GM12892 (cell line): ENCODE measurements at places on chromosomes 2 and 18.

DNA sequence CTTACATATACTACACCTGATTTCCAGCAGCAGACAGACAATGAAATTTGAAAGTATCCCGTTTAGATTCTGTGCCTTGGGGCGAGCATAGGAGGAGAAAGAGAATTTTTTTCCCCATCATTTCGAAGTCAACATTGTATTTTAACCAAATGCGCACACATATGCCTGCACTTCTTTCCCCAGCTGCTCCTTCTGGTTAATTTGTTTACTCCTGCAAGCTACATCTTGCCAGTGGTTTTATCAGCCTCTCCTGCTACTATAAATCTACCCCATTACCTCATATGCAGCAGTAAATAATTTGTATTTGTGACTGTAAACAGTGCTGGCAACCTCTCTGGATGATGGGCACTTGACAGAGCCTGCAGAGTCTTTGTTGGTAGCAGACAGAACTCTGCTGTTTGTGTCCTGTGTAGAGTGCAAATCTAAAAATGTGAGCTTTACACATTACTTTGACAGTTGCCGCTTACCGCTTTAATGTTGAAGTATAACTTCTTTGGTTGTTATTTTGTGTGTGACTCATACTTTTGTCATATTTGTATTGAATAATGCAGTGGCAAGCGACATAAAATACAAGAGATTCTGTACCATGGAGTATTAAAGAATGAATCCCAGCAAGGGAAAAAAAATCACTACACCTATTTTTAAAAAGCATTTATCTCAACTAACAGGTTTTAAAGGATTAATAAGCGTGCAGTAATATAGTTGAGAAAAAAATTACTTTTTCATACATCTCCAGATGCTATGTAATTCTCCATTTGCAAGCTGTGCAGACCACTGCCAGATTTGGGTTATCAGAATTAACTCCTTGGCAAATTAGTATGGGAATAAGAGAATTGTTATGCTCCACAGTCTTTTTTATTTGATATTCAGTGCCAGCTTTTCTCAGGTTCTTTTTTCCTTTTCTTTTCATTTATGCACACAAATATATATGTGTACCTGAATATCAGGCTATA lies 536.8 kb downstream of the XIRP2 start:
- no peak for DNase-seq

DNA sequence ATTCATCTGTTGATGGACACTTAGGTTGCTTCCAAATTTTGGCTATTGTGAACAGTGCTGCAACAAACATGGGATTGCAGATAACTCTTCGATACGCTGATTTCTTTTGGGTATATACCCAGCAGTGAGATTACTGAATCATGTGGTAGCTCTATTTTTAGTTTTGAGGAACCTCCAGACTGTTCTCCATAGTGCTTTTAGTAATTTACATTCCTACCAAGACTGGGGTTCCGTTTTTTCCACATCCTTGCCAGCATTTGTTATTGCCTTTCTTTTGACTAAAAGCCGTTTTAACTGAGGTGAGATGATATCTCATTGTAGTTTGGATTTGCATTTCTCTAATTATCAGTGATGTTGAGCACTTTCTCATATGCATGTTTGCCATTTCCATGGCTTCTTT lies 200.3 kb downstream of the MBD5 start:
- DNase-seq = no peak

- no peak for DNase-seq
Observed at GRCh38 chr18:25459814-25460213, 107.8 kb upstream of the ZNF521 start.

DNA sequence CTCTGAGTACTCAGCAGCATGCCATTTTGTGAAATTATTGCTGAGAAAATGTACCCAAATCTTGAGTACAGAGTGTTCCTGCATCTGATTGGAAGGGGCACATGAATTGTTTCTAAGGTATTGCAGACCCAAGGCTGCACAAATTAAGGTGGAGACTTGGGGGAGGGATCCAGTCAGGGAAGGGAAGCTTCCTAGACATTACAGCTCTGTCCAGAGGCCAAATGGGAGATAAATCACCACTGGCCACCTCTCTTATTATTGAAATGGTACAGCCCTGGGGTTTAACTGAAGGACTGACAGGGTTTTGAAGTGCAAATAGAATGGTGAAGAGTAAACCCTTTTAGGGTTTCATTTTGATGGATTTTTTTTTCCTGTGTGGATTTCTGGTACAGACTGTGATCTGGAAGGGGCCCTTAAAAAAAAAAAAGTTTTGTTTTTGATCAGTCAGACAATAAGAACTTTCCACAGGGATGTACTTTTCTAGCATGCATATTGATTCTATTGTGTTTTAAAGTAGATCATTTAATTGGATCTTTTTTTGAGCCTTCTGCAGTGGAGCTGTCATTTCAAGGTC lies 119.4 kb downstream of the GREB1L start:
- DNase-seq = no peak

GRCh38 chr2:178110681-178111080 lies 1.6 kb upstream of the RBM45 start:
- no peak for DNase-seq

DNA sequence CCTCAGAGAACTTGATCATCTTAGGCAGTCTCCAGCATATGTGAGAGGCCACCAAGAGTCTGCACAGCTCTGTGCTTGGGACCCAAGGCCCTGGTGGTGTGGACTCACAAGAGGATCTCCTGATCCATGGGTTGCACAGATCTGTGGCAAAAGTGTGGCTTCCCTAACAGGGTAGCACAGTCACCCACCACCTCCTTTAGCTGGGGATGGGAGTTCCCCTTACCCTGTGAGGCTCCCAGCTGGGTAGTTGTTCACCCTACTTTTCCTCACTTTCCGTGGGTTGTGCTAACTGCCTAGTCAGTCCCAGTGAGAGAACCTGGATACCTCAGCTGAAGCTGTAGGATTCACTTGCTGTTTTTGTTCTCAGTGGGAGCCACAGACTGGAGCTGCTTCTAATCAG lies 123.7 kb downstream of the FTCDNL1 start:
- DNase-seq = no peak

DNA sequence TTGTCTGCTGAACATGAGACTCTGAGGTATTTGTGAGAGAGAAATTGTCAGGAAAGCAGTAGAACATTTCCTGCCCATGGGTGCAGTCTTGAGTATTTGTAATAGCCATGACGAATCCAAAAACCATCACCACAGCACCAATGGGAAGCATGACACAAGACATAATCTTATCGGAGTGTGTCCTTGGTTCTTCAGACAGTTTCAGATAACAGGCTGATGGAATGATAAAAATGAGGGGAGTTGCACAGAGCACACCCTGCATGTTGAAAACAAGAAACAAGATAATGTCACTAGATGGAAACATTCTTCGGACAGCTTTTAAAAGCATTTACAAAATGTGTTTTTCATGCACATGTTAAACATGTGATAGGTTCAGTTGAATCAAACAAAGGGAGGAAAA lies 56.9 kb downstream of the SLC38A11 start:
- DNase-seq = no peak

- no peak for DNase-seq
Observed at GRCh38 chr2:98519851-98520250, 75.2 kb downstream of the INPP4A start.

- no peak for DNase-seq
Observed at GRCh38 chr18:41456831-41457230, 498.2 kb upstream of the PIK3C3 start.

- no peak for DNase-seq
Observed at GRCh38 chr18:34608064-34608463, 102.0 kb upstream of the DTNA start.

- no peak for DNase-seq
Observed at GRCh38 chr18:63773551-63773950, 1.7 kb upstream of the SERPINB7 start.

GRCh38 chr2:222424276-222424728 lies at the start of gene SGPP2:
TSS of gene SGPP2 (plus strand) at chr2:222424543. CDS start at chr2:222424603, 60 bp downstream.
- DNase-seq = peak; percentile 41

DNA sequence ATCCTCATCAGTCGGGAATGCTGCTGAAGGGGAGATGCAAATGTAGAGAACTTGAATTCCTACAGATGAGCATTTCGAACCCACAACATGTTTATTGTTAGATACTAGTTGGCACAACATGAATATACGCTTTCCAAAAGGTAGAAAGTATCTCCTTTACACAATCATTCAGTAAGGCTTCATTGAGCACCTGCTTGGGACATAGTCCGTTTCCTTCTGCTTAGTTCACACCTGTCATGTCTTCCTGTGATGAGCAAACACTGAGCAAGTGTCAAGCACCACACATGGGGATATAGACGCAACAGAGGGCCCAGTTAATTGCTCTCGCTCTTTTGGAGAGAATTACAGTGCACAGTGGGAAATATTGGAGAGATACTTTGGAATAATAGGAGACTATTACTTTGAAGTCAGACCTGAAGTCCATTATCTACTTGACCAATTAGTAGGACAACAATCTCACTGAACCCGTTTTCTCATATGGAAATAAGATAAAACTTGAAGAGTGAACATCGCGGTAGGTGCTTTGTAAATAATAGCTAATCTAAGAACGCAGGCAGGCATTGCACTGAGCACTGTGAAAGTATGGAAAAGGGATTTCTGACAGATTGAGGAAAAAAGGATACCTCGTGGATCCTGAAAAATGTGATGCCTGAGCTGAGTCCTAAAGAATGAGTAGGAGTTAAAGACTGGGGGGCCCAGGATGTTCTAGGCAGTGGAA lies 1.2 kb downstream of the CPSF3 start:
- DNase-seq = no peak

DNA sequence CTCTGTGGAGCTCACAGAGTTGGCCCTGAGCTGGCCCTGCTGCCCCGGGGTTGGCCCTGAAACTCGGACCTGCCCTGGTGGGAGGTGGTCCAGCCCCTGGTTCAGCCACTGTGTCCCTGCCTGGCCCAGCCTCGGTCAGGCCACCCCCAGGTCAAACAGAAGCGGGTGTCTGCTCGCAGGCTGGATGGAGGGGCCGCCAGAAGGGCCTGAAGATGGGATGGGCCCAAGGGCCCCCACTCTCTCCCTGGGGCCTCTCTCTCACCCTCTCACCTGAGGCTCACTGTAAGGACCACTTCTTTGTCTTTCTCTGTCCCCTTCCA lies 25.1 kb upstream of the B3GNT7 start:
- no peak for DNase-seq

- no peak for DNase-seq
Observed at GRCh38 chr2:172944022-172944793, 131.4 kb upstream of the MAP3K20 start.

GRCh38 chr2:61557381-61557780 lies 19.2 kb upstream of the XPO1 start:
- DNase-seq = no peak

GRCh38 chr18:74897971-74898657 lies 300.4 kb downstream of the ZNF407 start:
- no peak for DNase-seq

DNA sequence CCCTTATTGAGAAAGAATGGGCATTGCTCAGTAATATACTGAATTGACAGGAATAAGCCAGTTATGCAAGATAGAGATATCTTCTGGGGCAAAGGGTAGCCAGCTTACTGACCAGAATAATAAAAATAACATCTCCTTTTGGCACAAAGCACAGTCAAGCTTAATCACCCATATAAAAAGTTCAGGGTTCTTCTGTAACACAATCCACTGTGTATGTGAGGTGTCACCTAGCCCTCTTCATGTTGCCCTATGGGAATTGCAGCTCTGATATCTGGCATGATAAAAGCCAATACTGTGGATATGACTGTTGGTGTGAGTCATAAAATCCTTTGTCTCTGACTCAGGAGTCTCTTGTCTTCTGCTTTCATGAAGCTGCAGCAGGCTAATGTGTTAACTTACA lies 90.8 kb downstream of the DSEL start:
- no peak for DNase-seq

DNA sequence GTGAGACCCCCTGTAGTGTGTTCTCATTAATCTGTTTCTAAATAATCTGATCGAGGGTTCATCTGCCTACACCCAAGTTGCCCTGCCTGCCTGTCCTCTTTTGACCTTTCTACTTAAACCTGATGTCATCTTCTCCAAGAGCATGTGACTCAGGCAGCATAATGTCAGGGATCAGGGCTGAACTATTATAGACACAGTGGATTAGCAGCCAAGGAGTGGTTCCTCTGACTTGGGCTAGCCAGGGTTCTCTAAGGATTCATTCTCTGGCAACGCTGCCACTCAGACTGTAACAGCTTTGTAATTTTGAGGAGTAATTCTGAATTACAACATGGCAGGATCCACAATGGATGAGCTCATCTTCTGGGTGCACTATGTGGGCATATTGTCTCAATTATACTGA lies 124.0 kb downstream of the MDH1 start:
- no peak for DNase-seq

- DNase-seq = no peak
Observed at GRCh38 chr2:147542351-147542750, 302.5 kb upstream of the ACVR2A start.

GRCh38 chr2:102657770-102658169 lies 38.4 kb downstream of the SLC9A2 start:
- DNase-seq = no peak

- DNase-seq = no peak
Observed at GRCh38 chr2:151347906-151348305, 9.5 kb upstream of the TNFAIP6 start.

GRCh38 chr2:38465789-38466127 lies 88.7 kb upstream of the ATL2 start:
- DNase-seq = peak; percentile 38

DNA sequence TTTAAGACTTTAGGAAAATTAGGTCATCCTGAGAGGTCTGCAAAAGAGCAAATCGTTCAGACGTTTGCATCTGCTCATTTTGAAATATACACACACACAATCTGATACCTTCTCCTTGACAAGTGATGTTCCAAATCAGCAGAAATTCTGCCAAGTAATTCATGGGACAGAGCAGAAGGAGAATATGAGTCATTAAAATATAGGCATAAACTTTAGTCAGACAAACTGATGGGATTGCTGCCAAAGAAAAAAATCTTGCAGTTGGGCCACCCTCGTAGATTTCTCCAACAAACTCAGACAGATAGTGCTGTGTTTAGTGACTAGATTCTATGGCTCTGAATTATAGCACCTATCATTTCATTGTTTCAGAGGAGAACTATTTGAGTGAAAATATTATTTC lies 336.3 kb downstream of the NYAP2 start:
- DNase-seq = no peak

DNA sequence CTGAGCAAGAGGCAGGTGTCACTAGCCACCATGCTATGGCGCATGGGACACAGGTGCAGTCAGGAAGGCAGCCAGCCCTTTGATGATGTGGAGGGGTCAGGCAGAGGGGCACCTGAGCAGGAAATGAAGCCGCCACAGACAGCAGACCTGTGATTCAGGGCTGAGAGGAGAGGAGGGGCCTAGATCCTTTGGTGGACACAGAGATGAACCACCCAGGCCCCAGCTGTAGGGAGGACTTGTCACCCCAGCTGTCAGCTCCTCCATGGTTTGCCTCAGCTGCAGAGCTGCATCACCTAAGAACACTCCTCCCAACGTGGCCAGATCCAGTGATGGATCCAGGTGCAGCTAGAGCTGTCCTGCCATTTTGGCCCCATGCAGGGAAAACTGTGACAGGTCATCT lies 11.6 kb downstream of the ASB18 start:
- no peak for DNase-seq

- no peak for DNase-seq
Observed at GRCh38 chr18:63999871-64000270, 30.0 kb downstream of the SERPINB8 start.
